ENCODE measurements at places on chromosomes 2 and 18.

DNA sequence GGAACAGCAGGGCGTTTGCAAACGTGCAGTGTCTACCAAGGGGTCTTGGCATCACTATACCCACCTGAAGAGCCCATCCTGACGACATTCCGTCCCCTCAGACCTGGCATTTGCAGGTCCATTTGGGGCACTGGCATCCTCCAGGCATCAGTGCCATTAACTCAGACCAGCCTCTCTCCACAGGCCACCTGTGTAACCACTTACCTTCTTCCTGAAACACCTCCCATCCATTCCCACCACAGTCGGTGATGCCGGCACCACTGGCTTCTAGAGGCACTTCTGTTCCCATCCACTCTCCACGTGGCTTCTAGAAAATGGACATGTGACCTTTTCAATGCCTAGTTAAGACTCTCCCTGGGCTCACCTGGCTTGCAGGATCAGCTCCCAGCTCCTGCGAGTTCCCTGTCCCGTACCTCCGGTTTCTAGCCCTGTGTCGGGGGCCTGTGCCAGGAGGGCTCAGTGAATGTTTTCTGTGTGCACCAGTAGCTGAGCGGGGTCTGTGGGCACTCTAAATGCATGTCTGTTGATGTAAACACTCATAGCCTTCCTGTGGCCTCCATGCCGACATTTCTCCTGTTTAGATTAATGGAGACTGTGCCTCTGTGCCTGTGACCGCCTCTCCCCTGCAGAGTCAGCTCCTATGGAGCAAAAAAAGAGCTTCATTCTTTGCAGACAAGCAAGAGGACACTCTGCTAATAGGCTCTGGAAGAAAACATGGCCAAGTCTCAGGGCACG lies 458.0 kb upstream of the HS6ST1 start:
- no peak for DNase-seq

DNA sequence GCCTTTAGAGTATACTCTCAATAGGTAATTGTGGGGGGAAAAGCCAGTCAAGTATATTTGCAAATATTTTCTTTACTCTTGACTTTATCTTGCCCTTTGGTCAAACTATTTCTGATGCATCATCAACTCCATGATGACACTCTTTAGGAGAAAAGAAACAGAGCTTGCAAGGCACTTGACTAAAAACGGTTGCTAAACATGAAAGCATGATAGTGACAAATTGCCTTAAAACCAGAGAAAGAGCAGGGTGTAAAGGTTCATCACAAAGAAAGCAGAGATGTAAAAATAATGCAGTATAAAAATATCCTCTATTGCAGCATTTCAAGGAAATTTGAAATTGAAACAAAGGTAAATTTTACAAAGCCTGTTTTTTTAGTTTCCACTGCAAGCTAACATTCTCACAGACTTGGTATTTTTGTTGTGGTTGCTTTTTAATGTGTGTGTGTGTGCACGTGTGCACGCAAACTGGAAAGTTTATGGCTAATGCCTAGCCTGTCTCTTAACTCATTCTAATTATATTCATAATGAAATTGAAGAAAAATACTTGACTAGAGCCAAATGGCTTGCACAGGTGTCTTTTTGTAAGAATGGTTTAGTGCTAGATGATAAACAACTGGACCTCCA lies 503.6 kb downstream of the ARHGAP15 start:
- no peak for DNase-seq

- no peak for DNase-seq
These were observed 82.9 kb downstream of the ADCYAP1 start for GRCh38 chr18:987325-988186.

- no peak for DNase-seq
These were observed 434.7 kb downstream of the GRB14 start for GRCh38 chr2:164186591-164186990.

- DNase-seq = no peak
These were observed 52.1 kb downstream of the RHBDD1 start for GRCh38 chr2:226887940-226888339.

GRCh38 chr2:158923641-158924040 lies 44.8 kb upstream of the TANC1 start:
- no peak for DNase-seq
